Head of caudate nucleus (tissue), 42 donors: ENCODE measurements at places on chromosomes 7 and 10.

- DNase-seq, result no peak
These were observed 23.5 kb downstream of the ZNF25 start for GRCh38 chr10:37952926-37953325.

DNA sequence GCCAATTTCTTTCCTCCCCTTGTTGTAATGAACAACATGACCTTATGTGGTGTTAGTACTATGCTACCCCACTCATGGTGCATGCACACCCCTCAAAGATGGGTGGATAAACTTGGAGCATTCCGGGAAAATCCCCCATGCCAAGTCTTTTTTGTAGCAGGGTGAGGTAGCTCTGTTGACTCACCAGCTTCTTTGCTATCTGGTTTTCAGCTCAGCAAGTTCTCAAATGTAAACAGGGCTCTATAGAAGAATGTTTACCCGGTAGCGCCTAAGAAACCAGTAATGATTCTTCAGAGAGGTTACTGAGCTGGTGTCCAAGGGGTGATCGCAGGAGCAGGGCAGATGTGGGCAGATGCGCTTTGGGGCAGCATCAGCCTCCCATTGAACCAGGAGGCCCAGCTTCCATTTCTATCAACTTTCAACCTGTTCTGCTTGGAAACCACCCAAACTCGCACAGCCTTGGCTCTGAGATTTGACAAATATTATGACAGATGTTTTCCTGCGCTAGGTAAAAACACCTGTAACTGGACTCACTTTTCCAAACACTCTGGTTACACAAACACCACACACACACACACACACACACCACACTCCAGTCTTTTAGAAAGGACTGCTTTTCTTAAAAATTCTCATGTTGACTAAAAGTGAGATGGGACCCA, 87.8 kb downstream of the ZRANB1 start:
- DNase-seq, result no peak

GRCh38 chr10:93379731-93380575, 102.2 kb downstream of the MYOF start:
- DNase-seq, result no peak

- no peak for DNase-seq
These were observed 7.0 kb downstream of the UMAD1 start for GRCh38 chr7:7647495-7648036.

DNA sequence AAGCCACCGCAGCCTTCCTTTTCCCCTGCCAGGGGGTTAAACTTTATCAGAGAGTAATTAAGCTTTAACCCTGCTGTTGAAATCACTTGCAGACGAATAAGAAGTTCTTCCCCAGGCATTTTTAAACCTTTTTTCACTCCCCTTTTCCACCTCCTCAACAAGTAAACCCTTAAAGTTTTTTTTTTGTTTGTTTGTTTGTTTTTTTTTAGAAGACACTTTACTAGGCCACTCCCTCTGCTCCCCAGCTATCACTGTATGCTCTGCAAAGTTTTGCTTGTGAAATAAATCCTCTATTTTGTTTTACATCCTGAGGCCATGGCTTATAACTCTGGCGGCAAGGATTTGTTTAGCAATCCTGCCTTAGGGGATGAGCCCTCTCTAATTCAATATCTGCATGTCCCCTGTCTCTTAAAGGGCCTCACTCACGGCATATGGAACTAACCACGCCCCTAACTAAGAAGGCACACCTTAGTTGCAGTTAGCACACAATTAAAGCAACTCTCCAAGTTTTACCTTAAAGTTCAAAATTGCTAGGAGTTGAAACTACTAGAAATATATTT, 1354.7 kb upstream of the LRRTM3 start:
- DNase-seq, result no peak

DNA sequence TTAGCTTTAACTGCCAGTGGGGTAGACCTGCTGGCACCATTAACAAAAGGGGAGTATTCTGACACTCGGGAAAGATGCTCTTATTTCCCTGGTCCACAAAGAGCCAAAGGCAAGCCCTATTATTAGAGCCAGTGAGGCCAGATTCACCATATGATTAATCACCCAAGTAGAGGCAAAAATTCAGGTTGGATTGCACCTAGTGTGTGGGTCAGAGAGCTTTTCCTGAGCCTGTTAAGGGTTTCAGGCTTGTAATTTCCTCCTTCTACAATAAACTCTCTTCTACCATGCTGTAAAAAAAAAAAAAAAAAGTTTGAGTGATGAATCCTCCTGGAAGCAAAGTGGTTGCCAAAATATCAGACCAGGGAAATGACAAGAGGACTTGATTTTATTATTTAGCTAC, 163.5 kb downstream of the MBL2 start:
- DNase-seq, result no peak

DNA sequence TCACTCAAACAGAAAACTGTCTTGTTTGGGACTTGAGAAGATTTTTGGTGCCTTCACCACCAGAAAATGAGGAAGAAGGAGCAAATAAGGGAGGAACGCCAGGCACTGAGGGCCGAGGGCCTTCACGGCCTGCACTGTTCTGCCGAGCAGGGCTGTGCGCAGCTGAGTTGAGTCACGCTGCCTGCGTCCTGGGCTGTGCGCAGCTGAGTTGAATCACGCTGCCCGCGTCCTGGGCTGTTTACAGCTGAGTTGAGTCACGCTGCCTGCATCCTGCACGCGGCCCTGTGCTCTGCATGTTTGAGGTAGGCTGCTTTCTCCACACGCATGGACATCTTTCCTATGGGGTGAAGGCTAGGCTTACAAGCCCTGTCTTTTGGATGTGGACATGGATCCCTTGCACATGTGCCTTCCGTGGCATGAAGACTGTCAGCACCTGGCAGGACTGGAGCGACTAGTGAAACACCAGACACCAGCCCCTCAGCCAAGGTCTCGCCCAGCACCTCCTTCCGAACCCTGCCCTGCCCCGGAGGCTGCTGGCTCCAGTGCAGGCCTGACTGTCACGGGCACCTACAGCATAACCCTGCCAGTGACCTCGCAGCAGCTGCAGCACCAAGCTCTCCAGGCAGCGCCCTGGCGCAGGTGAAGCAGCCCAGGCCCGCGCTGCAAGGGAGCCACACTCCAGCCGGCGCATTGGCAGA, 96.7 kb downstream of the HTR5A start:
- DNase-seq, result no peak

GRCh38 chr7:79806161-79806734, 328.4 kb upstream of the GNAI1 start:
- peak; percentile 16 for DNase-seq

- no peak for DNase-seq
These were observed 2.5 kb downstream of the ENTPD1 start for GRCh38 chr10:95758351-95759025.

DNA sequence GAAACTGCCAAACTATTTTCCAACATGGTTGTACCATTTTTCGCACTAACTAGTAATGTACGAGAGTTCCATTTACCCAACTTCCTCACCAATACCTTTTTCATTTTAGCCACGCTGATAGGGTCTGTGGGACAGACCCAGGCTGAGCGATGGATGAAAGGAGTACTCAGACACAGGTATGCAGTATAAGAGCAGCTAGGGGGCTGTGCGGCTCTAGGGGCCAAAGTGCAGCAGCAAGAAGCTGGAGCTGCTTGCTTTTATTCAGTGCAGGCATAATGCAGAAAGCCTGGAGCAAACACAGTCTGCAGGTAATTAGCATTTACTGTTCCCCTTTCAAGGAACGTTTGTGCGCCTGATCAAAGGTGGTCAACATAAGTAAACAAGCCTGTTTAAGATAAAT, 21.0 kb downstream of the UCMA start:
- no peak for DNase-seq

GRCh38 chr7:128906001-128906765, 4.3 kb downstream of the KCP start:
- no peak for DNase-seq

DNA sequence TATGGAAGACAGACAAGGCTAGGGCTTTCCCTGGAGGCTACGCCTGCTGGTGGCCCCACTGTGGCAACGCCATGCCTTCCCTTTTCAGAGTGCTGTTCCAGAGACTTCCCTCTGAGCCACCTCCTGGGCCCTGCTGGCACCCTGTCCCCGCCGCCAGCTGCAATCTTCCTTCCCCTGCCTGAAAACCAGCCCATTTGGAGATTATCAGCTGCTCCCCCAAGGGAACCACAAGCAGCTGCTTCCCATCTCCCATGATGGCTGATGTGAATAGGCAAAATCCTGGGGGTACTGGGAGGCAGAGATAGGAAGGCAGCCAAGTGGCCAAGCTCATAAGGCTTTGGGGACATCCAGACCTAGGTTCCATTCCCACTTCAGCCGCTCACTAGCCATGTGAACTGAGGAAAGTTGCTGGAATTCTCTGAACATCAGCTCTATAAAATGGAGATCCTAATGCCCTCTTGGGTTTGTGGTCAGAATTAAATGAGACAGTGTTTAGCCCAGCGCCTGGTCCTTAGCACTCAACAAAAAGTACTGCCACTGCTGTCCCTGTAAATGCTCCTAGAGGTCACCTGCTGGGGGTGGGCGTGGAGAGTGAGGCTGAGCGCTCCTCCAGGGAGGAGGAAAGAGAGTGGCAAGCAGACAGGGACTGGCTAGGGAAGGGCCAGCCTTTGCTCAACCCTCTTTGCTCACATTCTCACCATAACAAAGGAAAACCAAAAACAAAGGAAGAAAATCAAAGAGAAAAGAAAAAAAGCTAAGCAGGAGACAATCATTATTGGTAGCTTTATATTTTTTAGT, 5.9 kb downstream of the TSPAN33 start:
- DNase-seq, result no peak

DNA sequence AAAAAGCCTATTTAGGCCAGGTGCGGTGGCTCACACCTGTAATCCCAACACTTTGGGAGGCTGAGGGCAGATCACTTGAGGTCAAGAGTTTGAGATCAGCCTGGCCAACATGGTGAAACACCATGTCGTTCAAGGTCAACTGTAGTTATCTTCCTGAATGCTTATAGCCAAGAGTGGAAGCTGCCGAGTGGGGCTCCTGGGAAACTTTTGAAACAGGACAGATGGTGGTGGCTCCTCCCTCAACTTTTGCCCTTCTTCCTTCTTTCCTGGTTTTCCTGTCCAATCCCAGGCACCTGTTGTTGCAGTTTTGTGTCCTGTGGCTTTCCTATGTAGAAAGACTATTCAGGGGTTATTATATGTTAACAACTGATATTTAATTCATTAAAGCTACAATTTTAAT, 8.7 kb upstream of the PPIA start:
- no peak for DNase-seq

GRCh38 chr7:158657189-158657746, 47.3 kb downstream of the NCAPG2 start:
- DNase-seq, result no peak

GRCh38 chr7:94296881-94297280, 97.8 kb upstream of the COL1A2 start:
- no peak for DNase-seq

DNA sequence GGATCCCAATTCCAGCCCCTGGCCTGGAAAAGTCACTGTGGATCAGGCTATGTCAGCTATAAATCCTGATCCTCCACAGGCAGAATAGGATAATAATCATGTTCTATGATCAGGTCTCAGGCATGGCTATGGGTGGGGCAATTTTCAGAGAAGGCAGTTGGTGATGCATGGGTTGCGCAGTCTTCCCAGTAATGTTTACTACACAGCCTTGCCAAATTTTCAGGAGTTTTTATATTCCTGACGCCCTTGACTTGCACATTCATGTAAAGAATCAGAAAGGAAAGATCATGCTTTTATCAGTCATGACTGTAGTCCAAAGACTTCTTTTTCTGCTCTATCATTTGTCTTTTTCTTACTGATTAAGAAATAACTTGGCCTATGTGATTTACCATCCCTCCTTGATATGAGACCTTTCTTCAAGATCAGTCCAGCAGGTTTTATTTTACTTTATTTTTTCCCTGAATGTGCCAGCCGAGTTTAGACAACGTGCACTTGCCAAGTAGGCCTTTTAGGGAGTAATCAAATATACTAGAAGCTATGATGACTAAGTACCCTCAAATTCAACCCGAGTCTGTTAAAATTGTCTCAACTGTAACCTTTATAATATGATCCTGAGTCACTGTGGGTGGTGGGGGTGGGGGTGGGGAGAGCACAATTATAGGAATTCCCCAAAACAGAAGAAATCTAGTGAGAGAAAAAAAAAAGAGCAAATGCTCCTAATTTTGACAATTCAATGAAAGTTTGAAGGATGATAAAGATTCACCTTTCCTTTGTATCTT, 31.9 kb downstream of the ARL4A start:
- DNase-seq, result no peak

- DNase-seq, result no peak
These were observed 167.0 kb downstream of the SFMBT2 start for GRCh38 chr10:7243873-7244272.

- DNase-seq, result no peak
These were observed 23.7 kb upstream of the LIMK1 start for GRCh38 chr7:74059681-74060588.

- no peak for DNase-seq
These were observed 31.8 kb downstream of the SMURF1 start for GRCh38 chr7:99112097-99112496.

- DNase-seq, result no peak
These were observed 242.6 kb upstream of the ANKRD30A start for GRCh38 chr10:36882781-36883180.
